SW480 (cell line): ENCODE measurements at places on chromosomes 6 and 20.

GRCh38 chr6:79040083-79040482 is 38.0 kb downstream of the PHIP start:
- DNase-seq: no peak

DNA sequence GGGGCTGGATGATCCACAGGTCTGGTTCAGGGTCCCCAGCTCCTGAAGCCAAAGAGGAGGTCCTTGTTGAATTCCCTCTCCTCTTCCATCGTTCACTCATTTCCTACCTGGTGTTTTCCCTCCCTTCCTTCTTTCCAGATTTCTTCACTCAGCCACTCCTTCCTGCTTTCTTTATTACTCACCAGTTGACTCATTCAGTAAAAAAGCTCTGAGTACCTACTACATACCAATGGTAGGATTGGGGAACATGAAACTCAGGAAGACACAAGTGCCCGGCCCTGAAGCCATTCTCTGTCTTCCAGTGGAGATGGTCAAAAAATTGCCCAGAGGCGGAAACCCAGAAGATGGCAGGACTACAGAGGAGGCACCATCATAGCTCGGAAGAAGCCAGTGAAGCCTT is 11.9 kb upstream of the NSFL1C start:
- DNase-seq: peak; percentile 30

DNA sequence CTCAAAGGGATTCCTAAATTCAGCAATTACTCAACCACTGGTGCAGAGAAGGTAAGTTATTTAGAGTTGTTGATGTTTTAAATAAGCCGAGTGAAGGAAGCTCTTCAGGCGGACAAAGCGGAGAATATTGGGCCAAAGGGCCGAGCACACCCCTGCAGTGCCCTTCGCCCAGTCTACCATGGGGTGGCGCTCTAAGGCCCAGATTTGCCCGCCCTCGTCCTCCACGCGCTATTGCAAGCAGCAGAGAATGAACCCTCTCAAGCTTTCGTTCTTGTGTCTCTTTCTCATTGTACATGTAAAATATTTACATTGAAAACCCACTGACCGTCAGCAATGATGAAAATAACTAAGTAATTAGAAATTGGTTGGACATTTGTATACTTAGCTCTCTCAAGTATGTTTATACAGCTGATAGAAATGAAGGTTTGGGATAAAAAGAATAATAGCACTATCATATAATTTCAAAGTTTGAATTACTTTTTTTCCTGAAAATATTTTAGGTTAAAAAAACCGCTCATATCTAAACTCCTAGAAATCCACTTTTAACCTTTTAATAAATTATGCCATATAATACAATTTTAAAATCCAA is 195.0 kb upstream of the CEP162 start:
- DNase-seq: peak; percentile 8

GRCh38 chr6:150770637-150771036 is 94.9 kb upstream of the MTHFD1L start:
- no peak for DNase-seq

DNA sequence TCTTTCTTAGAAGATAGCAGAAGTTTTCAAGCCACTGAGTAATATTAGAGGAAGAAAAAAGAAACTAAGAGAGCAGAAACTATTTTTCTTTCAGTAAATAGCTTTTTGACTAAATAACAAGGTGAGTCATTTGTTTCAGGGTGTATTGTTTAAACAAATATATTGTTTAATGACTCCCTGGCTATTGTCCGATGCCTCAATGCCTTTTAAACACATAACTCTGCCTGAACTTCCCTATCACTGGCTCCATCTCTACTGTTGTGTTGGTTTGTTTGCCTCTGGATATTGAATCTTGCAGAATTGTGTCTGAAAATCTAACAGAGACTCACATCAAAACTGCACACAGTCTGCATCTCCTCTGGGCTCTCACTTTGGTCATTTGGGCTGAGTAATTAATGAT is 19.6 kb upstream of the CLIC5 start:
- no peak for DNase-seq

- DNase-seq: no peak
Measured at GRCh38 chr20:58927490-58928061, 53.5 kb upstream of the NELFCD start.

DNA sequence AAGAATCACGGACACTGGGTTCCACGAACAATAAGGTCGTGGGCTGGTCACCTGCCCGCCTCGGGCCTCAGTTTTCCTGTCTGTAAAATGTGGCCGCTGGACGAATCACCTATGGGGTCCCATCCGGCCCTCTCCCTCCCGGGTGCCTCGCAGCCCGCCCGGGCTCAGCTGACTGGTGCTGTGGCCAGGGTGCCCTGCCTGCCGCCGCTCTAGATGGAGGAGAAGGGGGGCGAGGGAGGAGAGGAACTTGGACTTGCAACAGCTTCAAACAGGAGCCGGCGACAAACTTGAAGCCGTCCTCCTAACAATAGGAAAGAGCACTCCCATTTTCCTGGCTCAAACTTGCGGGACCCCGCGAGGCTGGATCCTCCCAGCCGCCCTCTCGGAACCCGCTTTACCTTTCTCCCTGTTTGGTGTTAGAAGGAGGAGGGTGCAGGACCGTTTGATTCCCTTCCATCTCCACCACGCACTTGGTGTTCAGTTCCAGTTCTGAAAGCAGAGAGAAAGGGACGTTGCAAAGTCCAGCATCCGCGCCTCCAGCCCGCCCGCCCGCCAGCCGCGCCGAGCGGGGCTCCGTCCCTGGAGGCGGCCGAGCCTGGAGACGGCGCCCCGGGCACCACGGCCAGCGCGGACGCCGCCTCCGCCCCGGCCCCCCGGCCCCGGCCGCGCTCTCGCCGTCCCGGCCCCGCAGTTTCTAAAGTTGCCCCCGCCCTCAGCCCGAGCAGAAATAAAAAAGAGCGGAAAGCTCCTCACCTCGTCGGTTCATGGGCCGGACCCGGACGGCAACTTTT is 584 bp downstream of the KIF13A start:
- peak; percentile 46 for DNase-seq

DNA sequence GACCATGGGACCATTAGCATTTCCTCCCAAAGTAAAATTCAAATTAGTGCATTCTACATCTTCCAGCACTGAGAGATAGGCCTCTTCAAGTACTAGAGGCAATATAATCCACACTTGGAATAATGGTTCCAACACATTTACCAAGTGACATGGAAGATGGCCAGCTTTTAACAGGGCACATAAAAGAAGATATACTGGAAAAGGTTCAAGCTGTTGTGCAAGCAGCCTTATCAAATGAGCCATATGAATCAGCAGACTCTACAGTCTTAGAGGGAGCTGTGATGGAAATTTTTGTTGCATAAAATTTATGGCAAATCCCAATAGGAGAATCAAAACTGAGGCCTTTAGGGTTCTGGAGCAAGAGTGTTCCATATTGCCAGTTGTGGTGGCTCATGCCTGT is 526.6 kb upstream of the IRAK1BP1 start:
- DNase-seq: no peak

DNA sequence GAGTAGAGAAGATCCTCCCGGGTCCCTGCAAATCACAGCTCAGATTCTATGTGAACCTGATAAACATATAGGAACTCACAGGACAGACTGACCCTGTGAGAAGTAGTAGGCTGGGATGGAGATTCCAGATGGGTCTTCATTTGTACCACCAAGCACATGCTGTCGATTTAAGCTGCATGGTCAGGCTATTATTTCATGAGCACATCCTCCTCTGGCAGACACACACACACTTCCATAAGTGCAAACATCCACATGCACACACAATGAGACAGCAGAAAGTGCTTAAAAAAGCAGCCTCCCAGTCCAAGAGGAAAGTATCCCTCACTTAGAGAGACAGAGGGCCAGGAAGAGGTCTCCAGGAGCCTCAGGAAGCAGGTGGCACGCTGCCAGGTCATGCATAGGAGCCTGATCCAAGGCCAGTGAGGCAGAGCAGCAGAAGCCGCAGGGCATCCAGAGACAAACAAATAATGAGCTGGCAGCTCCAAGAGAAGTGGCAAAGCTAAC is 131.8 kb downstream of the UNC5CL start:
- no peak for DNase-seq

GRCh38 chr20:45325371-45325770 is 17.3 kb upstream of the MATN4 start:
- DNase-seq: no peak

DNA sequence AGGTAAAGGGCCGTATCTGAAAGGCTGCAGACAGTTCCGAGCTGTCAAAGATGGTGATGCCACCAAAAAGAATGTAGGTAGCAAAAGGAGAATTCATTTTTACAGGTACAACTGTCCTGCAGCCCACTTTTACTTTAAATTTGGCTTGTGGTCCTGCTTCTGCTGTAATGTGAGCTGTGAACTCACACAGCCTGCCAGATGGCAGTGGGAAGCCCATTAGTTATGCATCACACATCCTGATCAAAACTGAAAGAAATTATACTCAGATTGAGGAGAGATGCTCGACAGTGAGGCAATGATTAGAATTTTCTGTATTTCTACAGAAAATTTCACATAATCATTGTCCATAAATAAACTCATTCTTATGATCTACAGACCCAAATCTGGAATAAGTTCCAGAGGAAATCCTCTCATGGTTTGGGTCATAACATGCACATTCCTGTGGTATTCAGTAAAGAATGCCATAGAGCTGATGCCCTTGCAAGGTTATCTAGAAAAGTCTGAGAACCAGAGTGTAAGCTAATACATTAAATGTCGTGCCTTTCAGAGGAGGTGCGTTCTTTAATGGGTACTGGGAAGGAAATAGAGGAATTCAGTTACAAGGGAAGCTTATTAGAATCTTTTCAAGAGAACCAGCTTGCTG is 23.9 kb upstream of the E2F3 start:
- DNase-seq: peak; percentile 19

DNA sequence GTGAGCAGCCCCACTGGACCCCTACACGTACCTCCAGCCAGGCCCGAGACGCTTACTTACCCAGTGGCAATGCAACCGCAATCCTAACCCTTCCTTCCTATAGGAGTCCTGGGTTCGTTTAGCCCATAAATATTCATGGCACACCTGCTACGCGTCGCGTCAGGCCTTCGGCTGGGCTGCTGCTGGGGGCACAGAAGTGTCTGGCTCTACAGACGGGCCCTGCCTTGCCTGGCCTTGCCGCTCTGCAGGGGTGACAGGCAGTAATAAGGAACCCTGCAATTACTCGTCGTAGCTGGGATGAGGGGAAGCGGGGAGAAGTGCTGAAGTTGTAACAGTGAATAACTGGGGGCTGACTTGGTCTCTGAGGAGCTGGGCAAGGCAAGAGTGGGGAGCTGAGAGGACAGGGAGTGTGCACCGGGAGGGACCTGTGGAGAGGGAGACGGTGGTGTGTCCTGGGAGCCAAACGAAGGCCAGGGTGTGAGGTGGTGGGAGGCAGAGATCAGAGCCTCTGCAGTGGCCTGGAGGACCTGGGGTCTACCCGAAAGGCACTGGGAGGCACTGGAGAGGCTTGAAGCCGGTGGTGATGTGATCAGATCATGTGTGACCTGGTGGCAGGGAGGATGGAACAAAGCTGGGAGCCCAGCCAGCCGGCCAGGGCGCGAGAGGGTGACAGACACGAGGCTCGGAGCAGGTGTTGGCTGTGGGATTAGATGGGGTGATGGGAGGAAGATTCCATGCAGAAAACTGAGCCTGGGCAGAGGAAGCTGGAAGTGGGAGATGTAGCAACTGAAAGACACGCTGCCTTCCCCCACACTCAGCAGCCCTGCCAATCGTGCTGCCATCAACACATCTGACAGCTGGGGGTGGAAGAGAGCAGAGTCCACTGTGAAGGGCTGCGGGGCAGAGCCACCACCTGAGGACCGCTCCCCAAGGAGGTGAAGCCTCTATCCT is 36.4 kb downstream of the PSMG4 start:
- peak; percentile 24 for DNase-seq

- no peak for DNase-seq
Measured at GRCh38 chr6:117022774-117023173, 145.7 kb downstream of the RFX6 start.
